ENCODE measurements at places on chromosomes 2 and 18.

- no peak for DNase-seq
These were observed 111.7 kb downstream of the ANKRD44 start for GRCh38 chr2:197198890-197199289.

- no peak for DNase-seq
These were observed 44.1 kb downstream of the TRAPPC12 start for GRCh38 chr2:3423492-3424170.

- DNase-seq, result no peak
These were observed 133.3 kb downstream of the ALPK2 start for GRCh38 chr18:58495634-58496033.

DNA sequence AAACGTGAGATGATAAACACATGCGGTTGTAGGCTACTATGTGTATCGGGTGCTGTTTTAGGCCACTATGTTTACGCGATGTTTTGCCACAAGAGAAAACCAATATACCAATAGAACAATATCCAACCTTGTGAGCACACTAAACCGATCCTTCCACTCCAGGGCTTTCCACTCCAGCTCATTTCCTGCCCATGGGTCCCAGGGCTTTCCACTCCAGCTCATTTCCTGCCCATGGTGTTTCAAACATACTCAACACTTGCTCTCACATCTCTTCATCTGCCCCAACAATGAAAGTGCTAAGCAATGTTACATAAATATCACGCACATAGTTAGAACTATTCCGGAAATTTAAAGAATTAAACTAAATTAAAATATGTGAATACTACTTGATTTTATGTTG lies 80.0 kb downstream of the EPB41L3 start:
- no peak for DNase-seq

DNA sequence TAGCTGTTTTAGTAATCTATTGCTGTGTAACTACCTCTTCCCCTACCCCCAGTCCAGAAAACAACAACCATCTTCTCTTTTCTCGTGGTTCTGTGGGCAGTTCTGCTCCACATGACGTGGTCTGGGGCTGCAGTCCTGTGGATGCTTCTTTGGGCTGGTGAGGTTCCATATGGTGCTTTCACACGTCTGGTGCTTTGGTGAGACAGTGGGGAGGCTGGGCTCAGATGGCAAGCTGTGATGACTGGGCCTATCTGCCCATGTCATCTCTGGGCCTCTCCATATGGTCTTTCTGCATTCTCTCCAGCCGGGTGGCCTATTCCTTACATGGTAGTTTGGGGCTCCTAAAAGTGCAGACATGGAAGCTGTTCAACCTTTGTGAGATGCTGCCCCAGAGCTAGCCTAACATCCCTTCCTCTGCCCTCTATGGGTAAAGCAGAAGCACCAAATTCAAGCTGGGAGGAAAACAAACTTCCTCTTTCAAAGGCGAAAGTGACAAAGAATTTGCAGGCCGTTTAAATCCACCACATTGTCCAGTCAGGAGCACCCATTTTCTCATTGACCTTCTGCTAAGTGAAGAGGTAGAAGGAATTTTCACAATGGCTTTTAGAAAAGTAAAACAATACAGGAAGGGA lies 68.3 kb upstream of the IL1R1 start:
- DNase-seq, result no peak

Data from retinal pigment epithelial cell (primary cell).